H7 (cell line): ENCODE measurements at places on chromosomes 16 and 17.

DNA sequence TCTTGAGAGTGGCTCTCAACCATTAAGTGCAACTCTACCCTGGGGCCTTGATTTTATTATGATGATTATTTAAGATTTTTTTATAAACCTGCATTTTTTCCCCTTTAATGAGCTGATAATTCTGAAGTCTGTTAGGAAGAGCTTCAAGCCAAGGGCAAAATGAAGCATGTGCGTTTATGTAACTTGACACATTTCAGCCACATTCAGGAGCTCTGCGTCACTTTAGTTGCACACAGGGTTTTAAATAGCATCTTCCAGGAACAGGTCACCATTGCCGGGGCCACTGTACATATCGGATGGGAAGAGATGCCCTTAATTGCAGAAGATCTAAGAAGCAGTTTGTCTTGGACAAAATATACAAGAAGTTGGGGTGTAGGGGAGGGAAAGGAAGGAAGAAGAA is 89.6 kb downstream of the BMERB1 start:
- DNase-seq = no peak

GRCh38 chr16:1989209-1990100 is at the start of gene SYNGR3:
TSS of gene SYNGR3 (plus strand) at chr16:1989970. CDS start at chr16:1990103, 133 bp downstream.
- peak; percentile 92 for DNase-seq

DNA sequence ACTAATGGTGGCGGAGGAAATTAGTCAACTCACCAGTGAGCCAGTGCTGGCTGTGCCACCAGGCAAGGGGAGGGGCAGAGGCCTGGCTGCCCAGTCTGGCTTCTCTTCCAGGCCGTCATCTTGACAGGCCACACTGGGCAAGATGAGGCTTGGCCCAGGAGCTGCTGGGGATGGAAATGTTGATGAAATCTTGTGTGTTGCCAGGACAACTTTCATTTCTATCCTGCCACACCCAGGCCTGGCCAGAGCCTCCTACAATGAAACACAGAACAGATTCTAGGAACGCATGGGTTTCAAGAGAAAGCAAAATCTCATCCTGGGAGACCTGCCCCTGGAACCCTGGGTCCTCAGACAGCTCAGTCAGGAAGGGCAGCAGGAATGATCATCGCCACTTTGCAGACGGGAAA is 9.3 kb downstream of the HEXIM2 start:
- DNase-seq = peak; percentile 66

DNA sequence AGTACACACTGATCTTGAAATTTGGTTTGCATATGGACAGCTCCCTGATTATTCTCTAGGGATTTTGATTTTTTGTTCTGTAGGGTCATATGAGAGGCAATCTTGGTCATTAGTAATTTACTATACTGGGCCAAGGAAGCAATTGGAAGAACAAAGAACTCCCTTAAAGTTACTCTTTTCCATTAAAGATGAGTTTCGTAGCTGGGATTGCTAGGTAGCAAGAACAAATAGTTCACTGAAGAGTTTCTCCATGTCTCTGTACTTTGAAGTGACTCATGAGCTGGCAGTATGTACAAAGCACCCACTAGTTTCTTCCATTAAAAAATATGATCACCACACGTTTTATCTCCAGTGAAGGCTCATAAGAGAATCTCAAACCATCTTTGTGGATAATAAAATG is 6.2 kb upstream of the BCAS3 start:
- DNase-seq = no peak

DNA sequence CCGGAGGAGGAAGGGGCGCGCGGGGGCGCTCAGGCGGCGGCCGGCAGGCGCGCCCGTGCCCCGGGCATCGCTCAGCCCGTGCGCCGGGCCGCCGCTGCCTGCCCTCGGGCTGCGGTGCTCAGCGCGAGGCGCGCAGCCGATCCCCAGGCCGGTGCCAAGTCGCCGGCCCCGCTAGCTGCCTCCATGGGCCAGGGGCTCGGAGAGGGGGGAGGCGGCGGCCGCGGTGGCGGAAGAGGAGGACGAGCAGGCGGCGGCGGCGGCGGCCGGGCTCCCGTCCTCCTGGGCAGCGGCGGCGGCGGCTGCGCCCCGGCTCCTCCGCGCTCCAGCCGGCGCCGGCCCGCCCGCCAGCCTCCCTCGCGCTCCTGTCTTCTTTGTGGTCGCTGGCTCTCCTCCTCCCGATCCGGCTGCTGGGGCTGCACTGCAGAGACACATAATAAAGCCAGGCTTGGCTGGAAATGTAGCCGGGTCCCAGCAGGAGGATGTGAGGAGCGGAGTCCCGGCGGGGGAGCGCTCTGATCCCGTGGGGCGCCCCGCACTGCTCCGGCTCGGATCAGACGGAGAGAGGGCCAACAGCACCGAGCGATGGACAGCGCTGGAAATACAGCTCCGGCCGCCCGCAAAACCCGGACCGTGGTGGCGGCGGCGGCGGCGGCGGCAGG is 889 bp upstream of the ZNF423 start:
- DNase-seq = peak; percentile 95

- no peak for DNase-seq
Observed at GRCh38 chr17:64496348-64496785, 487 bp downstream of the POLG2 start.

- no peak for DNase-seq
Observed at GRCh38 chr16:72277749-72278148, 105.8 kb upstream of the PMFBP1 start.

GRCh38 chr16:60230666-60231065 is 1496.5 kb upstream of the GOT2 start:
- DNase-seq = no peak

GRCh38 chr16:68244481-68244902 is 681 bp upstream of the PLA2G15 start:
- DNase-seq = no peak

DNA sequence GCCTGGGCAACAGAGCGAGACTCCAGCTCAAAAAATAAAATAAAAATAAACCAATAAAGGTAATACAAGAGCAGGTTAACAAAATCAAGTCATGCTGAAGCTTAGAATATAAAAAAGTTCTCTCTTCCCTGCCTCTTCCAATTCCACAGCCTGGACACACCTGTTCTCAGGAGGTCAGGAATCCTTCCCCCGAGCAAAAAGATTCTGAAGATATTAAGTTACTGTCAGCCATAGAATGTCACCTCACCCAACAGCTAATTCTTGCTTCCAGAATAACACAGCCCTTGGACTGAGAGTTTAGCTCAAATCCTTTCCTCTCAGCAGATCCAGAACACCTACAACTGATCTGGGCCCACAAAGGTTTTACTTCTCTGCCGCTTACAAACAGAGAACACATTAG is 27.1 kb downstream of the SLC39A11 start:
- DNase-seq = no peak

DNA sequence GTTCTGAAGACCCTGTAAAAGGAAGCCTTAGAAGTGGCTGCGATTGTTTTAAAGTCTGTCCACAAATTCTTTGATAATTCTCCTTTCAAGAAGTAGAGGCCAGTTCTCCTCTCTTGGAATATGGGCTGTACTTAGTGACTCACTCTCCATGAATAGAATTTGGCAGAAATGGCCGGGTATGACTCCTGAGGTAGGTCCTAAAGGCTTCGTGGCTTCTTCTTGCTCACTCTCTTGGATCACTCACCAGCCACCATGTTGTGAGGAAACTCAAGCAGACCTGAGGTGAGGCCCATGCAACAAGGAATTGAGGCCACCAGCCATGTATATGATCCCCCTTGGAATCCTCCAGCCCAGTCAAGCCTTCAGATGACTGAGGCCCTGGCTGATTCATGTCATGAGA is 75.8 kb downstream of the WWOX start:
- no peak for DNase-seq

DNA sequence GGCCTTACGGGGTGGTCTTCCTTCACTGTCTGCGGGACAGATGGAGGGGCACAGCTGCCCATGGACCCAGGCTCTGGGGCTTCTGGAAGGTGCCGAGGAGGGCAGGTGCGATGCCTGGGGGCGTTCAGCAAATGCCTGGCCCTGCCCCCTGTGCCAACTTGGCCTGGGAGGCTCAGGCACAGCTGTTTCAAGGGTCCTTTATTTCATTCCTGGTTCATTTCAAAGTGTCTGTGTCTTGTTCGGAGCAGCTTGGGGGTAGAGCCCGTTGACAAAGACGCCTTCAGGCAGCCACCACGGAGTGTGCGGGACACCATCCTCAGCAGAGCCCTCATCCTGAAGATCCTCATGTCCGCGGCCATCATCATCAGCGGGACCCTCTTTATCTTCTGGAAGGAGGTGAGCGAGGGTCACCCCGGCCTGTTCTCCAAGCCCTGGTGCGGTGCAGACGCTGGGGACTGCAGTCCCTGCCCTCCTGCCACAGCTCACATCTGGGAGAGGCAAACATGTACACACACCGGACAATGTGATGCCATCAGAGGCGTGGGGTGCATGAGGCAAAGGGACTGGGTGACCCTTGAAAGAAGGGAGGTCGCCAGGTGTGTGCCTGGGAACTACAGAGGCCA is 43.9 kb downstream of the MEAK7 start:
- no peak for DNase-seq

DNA sequence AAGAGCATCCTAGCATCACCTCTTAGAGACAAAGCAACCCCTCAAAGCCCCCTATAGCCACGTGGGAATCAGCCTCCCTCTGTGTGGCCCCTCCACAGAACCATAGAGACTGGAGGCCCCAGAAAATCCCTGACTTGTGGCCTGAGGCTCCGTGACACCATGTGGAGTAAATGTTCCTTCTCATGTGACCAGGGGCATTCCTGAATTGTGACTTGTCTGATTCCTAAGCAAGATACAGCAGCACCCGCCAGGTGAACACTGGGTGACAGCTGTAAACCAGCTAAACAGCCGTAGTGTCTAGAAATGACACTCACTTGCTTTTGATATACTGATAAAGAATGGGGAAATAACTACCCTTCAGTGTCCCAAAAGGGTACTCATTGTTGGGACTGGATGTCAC is 79.0 kb downstream of the DYNLRB2 start:
- DNase-seq = no peak

DNA sequence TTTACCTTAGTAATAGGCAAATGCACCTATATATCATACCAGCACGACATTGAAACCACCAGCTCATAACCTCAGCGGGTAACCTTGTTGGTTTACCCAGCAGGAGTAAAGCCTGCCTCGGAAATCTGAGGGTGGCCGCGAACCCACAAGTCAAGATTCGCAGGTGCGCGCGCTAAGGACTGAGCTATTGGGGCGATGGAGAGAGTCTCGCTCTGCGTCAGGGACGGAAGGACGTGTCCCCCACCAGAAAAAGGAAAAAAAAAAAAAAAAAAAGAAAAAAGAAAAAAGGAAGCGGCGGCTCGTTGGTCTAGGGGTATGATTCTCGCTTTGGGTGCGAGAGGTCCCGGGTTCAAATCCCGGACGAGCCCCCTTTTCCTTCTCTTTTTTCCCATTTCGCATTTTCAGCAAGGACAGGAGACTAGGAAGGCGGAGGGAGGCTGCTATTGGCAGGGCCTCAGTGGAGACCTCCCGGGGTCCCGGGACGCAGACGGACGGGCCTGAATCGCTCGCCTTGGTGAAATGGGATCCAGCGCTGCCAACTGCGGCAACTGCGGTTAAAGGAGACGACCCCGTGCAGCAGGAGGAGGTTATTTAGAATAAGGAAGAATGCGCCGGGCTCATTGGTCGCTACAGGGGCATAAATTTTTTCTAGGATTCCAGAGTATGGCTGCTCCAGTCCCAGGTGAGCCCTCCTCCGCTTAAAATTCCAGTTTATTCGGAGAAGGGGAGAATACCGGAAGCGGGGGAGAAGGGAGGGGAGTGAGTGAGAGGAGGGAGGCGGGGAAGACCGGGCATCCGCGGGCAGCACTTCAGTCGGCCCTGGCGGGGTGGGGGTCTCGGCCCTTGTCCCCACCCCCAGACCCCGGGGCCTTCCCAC is at the start of gene OR1F1:
Gene OR1F1, plus strand, starts transcription at position 407 of the 877 bp plus-strand sequence.
- DNase-seq = peak; percentile 83

GRCh38 chr17:80365001-80365965 is 49.7 kb upstream of the ENDOV start:
- DNase-seq = no peak

GRCh38 chr17:74215342-74215727 is 2.0 kb downstream of the TTYH2 start:
- DNase-seq = no peak
